ENCODE measurements at places on chromosomes 6 and 20.
A peak's percentile ranks its signal among the peaks of the same experiment; 100 is the strongest.

- DNase-seq, result peak; percentile 45
Observed at GRCh38 chr6:6875818-6876470, 231.8 kb upstream of the RREB1 start.

GRCh38 chr6:5066456-5067093 lies 18.6 kb upstream of the PPP1R3G start:
- DNase-seq, result no peak

- peak; percentile 86 for DNase-seq
Observed at GRCh38 chr20:51354769-51355319, 187.7 kb downstream of the NFATC2 start.

GRCh38 chr6:16658348-16659034 lies 102.8 kb downstream of the ATXN1 start:
- no peak for DNase-seq

DNA sequence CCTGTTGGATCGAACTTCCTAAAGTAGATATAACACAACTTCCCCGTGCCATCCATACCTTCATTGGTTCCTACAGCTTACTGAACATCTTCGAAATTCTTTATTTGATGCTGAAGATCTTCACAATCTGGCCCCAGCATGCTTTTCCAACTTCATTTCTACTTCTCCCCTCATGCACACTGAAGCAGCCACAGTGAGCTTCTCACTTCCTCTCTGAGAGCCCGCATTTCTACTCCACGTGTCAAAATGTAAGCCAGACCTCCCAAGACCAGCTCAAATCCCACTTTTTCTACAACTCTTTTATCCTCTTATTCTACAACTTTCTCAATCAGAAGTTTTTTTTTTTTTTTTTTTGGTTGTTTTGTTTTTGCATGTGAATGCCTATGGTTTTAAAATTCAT lies 254.7 kb downstream of the GMPR start:
- no peak for DNase-seq

DNA sequence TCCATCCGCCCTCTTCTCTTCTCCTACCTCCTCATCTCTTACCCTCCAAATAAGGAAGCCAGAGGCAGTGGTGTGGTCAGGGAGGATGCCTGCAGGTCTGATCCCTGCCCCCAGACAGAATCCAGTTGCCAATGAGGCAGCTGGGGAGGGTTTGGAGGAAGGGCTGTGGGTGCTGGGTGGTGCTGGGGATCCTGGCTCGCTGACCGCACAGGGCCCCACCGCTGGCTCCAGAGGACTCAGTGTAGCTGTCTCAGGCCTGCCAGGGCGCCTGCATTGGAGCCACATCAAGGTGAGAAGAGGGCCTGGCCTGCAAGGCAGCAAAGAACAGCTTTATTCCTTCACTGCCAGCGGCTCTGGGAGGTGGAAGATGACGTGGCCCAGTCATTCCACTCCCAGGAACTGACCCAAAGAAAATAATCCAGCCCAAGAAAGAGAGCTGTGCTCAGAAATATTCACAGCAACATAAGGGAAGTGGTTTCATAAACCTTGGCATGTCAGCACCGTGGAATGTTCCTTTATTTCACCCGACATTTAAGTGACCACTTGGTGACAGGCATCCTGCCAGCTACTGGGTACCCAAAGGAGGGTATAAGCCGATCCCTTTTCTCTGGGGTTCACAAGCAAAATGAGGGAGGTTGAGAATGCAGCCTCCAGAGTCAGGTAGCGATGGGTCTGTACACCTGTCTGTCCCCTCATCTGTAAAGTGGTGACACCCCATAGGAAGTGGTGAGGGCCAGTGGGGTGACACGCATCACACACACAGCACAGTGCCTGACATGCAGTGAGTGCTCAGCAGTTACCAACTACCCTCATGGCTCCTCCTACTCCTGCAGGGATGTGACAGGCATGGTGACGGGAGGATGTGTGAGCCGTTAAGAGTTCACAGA lies 125.1 kb downstream of the SNX5 start:
- peak; percentile 100 for DNase-seq

- DNase-seq, result no peak
Observed at GRCh38 chr6:123640567-123641187, 3.9 kb upstream of the TRDN start.

DNA sequence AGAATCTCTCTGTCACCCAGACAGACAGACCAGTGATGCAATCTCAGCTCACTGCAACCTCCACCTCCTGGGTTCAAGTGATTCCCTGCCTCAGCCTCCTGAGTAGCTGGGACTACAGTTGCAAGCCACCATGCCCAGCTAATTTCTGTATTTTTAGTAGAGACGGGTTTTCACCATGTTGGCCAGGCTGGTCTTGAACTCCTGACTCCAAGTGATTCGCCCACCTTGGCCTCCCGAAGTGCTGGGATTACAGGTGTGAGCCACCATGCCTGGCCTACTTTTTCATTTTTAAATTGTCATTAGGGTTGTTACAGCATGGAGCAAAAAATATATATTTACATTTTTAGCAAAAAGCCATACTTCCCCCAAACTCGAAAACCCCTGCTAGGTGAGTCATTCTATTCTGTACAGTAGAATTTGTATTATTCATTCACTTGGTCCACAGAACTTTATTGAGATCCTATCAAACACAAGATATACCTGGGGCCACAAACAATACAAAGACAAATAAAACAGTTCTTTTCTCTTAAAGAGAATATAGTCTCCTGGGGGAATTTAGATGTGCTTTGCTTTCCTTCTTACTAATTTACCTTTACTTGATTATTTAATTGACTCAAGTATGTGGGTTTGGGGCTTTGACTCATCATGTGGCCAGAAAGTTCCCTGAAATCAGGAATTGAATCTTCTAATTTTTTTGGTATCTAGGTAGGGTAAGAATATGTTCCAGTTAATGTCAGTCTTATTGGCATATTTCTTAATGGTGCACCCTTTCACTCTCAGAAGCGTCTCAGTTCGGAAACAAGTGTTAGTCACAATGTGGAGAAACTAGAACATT lies 16.6 kb upstream of the CCND3 start:
- DNase-seq, result no peak

DNA sequence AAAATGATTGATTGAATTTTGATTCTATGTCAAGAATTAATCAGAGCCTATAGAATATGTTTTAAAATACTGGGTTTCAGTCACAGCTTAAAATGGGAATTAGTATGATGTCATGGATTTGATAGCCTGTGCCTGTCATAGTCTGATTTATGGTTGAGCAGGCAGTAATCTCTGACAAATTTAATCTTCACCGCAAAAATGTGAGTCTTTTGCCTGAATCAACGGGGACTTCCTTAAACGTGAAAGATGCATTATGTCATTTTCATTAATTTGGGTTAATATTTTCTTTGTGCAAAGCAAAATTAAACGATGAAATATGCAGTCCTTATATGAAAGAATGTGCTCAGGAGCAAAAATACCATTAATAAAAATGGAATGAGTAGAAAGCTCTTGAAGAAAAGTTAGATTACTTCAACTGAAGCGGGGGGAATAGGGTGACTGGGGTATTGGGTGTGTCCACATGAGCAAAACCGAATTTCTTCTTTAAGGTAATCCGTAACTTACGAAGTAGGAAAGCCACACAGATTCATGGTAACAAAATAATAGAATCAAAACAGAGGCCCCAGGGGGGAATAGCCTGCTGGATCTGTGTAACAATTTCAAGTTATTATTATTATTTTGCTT lies 339.6 kb upstream of the NOX3 start:
- DNase-seq, result peak; percentile 63
